ENCODE measurements at places on chromosomes 3 and 15. TPM values are rescaled to one million over a fixed set of nuclear protein-coding genes. Genes with fewer than 3 reads are reported as not detected.

Gene CPN2
- total RNA-seq, result not detected

GRCh38 chr3:67685499-67685898 lies 31.1 kb upstream of the SUCLG2 start:
- no peaks in the 10 kb centered on the region for H3K4me1 ChIP-seq
- H3K4me3 ChIP-seq, result no peak overlapping the region
- no peak overlapping the region for H3K27ac ChIP-seq
- H3K36me3 ChIP-seq, result no peaks in the 10 kb centered on the region

Gene TMC3
- total RNA-seq, result not detected

DNA sequence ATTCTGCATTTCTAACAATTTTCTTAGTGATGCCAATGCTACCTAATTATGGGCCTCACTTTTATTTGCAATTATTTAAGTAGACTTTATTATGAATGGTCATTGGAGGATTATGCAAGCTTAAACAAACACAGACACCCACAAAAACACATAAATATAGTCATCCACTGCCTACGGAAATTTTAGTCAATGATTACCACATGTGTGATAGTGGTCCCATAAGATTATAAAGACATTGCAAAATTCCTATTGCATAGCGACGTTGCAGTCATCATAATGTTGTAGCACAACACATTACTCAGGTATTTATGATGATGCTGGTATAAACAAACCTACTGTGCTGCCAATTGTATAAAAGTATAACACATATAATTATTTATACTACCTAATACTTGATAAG lies 247.8 kb upstream of the ALCAM start:
- H3K27ac ChIP-seq, result no peak overlapping the region
- no peaks in the 10 kb centered on the region for H3K27me3 ChIP-seq
- no peak overlapping the region for H3K4me3 ChIP-seq
- DNase-seq, result no peak
- H3K36me3 ChIP-seq, result no peaks in the 10 kb centered on the region
- H3K4me1 ChIP-seq, result no peaks in the 10 kb centered on the region

DNA sequence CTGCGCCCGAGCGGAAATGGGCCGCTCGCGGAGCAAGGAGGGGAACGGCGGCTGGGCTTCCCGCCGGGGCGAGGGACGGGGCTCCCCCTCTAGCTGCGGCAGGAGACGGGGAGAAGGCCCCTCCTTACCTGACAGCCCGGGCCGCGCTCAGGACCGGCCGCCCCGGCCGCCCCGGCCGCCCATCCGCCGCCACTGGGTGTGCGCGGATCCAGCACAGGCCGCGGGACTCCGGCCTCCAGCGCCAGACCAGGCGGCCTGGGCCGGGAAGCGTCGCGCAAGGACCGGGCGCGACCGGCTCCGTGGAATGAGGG lies 296 bp downstream of the TPRA1 start:
- peak overlapping the region; percentile 92 for H3K4me3 ChIP-seq
- no peak for DNase-seq
- no peaks in the 10 kb centered on the region for H3K4me1 ChIP-seq
- H3K27me3 ChIP-seq, result no peaks in the 10 kb centered on the region

GRCh38 chr3:71710906-71711494 lies 14.2 kb downstream of the EIF4E3 start:
- no peaks in the 10 kb centered on the region for H3K36me3 ChIP-seq
- DNase-seq, result no peak
- H3K27ac ChIP-seq, result no peak overlapping the region
- peaks cover 6% of the 10 kb centered on the region for H3K4me1 ChIP-seq
- no peak overlapping the region for H3K4me3 ChIP-seq

DNA sequence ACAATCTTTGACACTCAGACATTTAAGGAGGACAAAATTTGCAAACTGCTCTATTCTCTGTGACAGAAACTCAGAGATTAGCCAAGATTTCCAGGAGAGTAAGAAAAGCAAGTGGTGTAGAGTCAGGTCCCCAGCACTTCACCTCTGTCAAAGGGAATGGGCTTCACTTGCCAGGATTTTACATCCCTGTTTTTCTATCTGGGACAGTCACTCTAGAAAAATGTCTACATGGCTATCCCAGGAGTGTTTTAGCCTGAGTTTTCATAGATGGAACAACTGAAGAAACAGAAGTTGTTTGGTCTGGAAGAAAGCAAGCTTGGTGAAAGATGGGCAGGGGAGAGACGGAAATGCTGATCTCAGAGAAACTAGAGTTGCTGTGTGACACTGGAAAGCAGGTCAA lies 3.0 kb downstream of the FAM219B start:
- no peak overlapping the region for H3K27ac ChIP-seq
- no peaks in the 10 kb centered on the region for H3K36me3 ChIP-seq
- DNase-seq, result no peak
- no peaks in the 10 kb centered on the region for H3K27me3 ChIP-seq
- no peak overlapping the region for H3K4me3 ChIP-seq
- H3K4me1 ChIP-seq, result peaks cover 25% of the 10 kb centered on the region

DNA sequence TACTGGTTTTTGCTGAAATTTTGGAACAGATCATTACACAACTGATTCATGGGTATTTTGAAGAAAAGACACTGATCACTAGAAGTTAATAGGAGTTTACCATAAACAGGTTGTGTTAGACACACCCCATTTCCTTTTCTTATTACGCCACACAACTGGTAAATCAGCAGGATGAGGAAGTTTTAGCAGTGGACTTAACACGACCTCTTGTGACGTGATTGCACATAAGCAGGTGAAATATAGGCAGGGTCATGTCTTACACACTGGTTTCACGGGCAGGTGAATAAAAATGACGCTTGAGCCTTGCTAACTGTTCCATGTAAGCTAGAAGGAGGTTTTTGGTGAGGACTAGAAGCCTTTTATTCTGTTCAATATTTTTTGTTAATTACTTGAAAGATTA lies 27.1 kb upstream of the TPRG1 start:
- H3K27me3 ChIP-seq, result no peaks in the 10 kb centered on the region
- no peak overlapping the region for H3K4me3 ChIP-seq
- no peak overlapping the region for H3K27ac ChIP-seq
- DNase-seq, result no peak

DNA sequence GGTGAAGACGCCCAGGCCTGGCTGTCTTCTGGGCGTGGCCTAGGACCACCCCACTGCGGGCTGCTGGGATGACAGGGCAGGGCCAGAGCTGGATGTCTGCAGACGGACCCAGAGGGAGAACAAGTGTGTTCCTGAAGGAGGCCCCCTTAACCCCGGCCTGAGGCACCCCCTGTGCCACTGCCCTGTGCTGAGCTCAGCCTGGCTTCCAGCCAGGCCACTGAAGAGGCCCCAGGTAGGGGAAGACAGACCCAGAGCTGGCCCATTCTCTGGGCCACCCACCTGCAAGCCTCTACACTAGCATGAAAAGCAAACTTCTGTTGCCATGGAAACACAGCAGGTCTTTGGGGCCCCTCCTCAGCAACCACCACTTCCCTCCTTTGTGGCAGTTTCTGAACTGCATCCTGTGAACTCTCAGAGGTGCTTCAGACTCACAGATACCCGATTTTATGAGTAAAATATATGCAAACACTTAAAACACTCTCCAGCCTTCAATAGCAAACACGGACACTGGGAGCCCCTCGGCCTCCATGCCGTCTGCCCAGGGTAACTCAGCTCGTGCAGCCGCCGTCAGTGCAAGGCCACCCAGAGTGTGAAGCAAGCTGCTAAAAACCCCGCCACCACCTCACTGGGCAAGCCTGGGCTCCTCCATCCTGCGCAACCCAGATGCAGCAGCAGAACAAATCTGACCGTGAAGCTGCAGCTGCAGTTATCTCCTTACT lies 42.5 kb downstream of the CMTM6 start:
- no peak for DNase-seq
- no peak overlapping the region for H3K4me3 ChIP-seq
- no peaks in the 10 kb centered on the region for H3K4me1 ChIP-seq
- no peak overlapping the region for H3K27ac ChIP-seq

Gene LRTM1
- total RNA-seq, result not detected

DNA sequence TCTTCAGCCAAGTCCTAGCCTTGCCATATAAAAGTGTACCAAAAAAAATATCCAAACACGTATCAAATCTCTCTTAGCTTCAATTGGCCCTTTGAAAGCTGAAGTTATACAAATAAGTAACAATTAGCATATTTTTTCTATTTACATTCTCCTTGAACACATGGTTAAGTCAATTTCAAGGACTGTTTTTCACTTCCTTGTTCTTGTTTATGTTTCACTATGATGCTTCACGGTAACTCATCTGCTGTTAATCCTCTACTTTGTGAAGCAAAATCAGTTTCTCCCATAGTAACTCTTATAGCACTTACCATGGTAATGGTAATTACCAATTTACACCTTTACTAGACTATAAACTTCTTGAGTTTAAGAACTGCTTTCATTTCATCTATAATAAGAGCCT lies 10.6 kb upstream of the SPRED1 start:
- H3K27ac ChIP-seq, result no peak overlapping the region
- no peaks in the 10 kb centered on the region for H3K27me3 ChIP-seq
- H3K4me1 ChIP-seq, result no peaks in the 10 kb centered on the region
- no peak overlapping the region for H3K4me3 ChIP-seq
- H3K36me3 ChIP-seq, result no peaks in the 10 kb centered on the region
- DNase-seq, result no peak

GRCh38 chr3:100546020-100546744 lies 53.8 kb downstream of the TMEM45A start:
- H3K4me3 ChIP-seq, result no peak overlapping the region
- no peak for DNase-seq
- no peaks in the 10 kb centered on the region for H3K36me3 ChIP-seq
- no peaks in the 10 kb centered on the region for H3K4me1 ChIP-seq

Gene PEAK1
- total RNA-seq, result 27.6 TPM

Gene ITPKA
- 2.5 TPM for total RNA-seq

Gene GRAMD1C
- total RNA-seq, result 16.8 TPM

Gene FGF7
- 14.4 TPM for total RNA-seq

Gene PLSCR5
- not detected for total RNA-seq

GRCh38 chr15:89023311-89023961 lies 64.8 kb upstream of the ABHD2 start:
- no peak for DNase-seq
- H3K4me1 ChIP-seq, result no peaks in the 10 kb centered on the region
- H3K27ac ChIP-seq, result no peak overlapping the region
- H3K36me3 ChIP-seq, result no peaks in the 10 kb centered on the region
- H3K4me3 ChIP-seq, result no peak overlapping the region

Gene C3orf70
- total RNA-seq, result 0.90 TPM

Gene THAP10
- 0.56 TPM for total RNA-seq

Gene TMEM266
- 4.8 TPM for total RNA-seq

GRCh38 chr3:133620066-133620784 lies 41.5 kb downstream of the TOPBP1 start:
- no peaks in the 10 kb centered on the region for H3K27me3 ChIP-seq
- H3K4me1 ChIP-seq, result no peaks in the 10 kb centered on the region
- no peak overlapping the region for H3K4me3 ChIP-seq
- H3K36me3 ChIP-seq, result peaks cover 24% of the 10 kb centered on the region
- no peak overlapping the region for H3K27ac ChIP-seq

DNA sequence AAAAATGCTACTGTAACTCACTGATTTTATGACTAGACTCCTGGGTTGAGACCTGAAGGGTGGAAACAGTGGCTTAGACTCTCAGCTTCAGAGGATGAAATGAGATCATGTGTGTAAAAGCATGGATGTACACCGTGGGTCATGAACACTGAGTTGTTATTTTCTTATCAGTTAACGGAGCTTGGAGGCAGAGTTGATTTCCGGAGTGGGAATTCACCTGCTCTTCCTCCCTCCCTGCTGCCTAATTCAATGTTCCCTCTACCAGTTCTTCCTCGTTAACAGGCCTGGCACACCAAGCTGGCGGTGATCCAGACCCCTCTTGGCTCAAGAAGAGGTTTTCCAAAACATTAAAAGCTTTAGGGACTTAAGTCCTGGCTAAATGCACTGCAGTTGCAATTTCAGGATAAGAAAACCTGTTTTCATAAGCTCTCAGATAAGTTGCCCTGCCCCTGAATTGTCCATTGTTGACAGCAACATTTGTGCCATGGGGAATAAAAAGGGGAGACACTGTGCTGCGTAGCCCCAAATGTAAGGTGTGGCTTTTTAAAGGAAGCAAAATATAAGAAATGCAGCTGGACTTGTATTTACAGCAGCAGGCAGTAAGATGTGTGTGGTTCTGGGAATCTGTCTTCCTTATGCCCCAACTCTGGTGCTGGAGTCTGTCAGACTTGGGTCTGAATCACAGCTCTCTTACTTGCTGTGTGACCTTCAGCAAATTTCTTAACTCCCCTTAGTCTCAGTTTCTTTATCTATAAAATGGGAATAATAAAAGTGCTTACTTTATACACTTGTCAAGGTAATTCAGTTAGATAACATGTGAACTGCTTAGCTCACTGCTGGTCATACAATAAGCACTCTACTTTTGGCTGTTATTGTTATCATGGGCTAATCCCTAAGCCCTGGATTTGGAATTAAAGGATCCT lies 9.9 kb downstream of the PDIA5 start:
- H3K4me1 ChIP-seq, result peaks cover 30% of the 10 kb centered on the region
- H3K27me3 ChIP-seq, result no peaks in the 10 kb centered on the region
- DNase-seq, result peak; percentile 61
- no peaks in the 10 kb centered on the region for H3K36me3 ChIP-seq

Gene STX19
- 3.3 TPM for total RNA-seq

DNA sequence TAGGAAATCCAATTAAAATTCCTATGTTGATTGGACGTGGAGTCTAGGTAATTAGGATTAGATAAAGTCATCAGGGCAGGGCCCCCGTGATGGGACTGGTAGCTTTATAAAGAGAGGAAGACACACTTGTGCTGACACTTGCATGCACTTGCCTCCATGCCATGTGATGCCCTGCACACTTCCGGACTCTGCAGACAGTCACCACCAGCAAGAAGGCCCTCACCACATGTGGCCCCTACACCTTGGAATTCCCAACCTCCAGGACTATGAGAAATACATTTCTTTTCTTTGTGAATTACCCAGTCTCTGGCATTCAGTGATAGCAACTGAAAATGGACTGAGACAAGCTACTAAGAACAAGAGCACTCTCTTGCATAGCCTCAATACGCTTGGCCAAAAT lies 90.6 kb downstream of the CRYGS start:
- H3K36me3 ChIP-seq, result no peaks in the 10 kb centered on the region
- H3K27ac ChIP-seq, result no peak overlapping the region
- no peaks in the 10 kb centered on the region for H3K27me3 ChIP-seq
- H3K4me1 ChIP-seq, result no peaks in the 10 kb centered on the region
- no peak overlapping the region for H3K4me3 ChIP-seq

- H3K4me1 ChIP-seq, result peaks cover 11% of the 10 kb centered on the region
- no peaks in the 10 kb centered on the region for H3K36me3 ChIP-seq
- no peak overlapping the region for H3K4me3 ChIP-seq
These were observed 14.9 kb downstream of the LIPH start for GRCh38 chr3:185537369-185537970.

- H3K36me3 ChIP-seq, result no peaks in the 10 kb centered on the region
- H3K4me1 ChIP-seq, result no peaks in the 10 kb centered on the region
- no peaks in the 10 kb centered on the region for H3K27me3 ChIP-seq
These were observed 322.4 kb upstream of the CBLB start for GRCh38 chr3:106191211-106191610.

Gene GAP43
- 0.09 TPM for total RNA-seq

- H3K27ac ChIP-seq, result no peak overlapping the region
- no peak overlapping the region for H3K4me3 ChIP-seq
These were observed 258.1 kb downstream of the TIGIT start for GRCh38 chr3:114551770-114552526.

All from pancreas (tissue), 10 donors.